ENCODE measurements at places on chromosomes 16 and 17.

DNA sequence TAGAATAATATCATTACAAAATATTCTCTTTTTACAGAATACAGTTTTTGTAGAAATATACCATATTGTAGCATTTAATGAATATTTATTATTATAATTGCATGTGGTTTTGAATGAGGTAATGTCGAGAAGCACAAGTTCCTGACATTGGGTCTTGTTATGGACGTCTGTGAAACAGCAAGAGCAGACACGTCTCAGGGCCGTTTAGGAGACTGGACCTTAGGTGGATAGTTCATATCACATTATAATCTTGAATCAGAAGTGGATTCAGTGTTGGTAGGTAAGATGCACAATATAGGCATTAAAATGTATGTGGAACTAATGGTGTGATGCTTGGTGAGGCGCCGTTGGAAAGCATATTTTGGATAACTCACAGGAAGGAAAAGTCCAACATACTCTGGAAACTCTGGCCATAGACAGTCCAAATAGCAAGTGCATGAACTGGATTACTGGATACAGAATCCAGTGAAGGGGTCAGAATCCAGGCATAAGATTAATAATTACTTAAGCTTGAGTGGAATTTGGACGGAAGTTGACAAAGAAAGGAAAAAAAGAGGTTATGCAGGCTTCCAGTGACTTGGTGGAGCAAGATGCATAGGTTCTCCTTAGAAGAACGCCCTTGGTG is 17.2 kb downstream of the ABCA8 start:
- DNase-seq = no peak

DNA sequence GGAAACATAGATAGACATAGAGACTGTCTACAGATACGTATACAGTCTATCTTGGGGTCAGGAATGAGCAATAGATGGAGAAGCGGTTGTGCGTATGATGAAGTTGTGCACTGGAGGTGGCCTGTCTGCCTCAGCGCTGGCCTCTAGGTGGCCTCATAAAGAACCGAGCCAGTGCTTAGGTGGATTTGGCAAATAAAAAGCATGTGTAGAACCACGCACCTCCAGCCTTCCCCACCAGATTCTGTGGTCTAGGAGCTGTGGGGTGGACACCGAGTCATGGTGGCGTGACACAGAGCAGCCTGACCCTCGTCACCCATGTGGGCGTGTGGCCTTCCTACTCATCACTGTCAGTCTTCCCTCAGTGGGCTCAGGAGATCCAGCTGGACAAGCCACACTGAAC is 34.0 kb downstream of the PGS1 start:
- DNase-seq = peak; percentile 27

DNA sequence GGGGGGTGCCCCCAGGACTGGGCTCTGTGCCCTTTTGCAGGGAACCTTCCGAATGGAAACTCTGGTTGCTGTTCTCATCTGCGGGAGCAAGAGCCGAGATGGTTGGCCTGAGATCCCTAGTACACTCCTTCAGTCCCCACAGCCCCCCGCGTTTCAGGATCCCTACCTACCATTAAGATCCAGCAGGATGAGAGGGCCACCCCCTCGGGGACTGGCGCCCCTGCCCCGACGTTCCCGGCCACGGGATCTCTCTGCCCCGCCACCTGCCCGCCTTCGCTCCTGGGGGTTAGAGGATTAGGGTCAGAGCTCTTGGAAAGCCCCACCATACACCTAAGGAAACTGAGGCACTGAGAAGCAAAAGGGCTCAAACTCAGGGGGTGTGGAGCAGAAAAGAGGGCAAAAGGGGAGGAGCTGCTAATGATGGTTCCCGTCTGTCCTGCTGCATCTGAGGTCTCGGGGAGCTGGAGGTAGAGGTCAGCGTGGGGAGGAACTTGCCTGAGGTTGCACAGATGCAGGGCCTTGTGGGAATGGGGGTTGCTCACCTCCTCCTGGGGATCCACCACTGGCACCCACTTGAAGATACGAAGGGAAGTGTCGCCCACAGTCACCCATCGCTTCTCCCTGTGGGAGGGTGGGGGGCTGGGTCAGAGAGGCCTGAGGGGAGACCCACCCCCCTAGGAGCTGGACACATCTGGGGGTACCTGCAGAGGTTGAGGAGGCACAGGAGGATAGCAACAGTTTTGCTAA is 1.0 kb downstream of the BCL7C start:
- no peak for DNase-seq

DNA sequence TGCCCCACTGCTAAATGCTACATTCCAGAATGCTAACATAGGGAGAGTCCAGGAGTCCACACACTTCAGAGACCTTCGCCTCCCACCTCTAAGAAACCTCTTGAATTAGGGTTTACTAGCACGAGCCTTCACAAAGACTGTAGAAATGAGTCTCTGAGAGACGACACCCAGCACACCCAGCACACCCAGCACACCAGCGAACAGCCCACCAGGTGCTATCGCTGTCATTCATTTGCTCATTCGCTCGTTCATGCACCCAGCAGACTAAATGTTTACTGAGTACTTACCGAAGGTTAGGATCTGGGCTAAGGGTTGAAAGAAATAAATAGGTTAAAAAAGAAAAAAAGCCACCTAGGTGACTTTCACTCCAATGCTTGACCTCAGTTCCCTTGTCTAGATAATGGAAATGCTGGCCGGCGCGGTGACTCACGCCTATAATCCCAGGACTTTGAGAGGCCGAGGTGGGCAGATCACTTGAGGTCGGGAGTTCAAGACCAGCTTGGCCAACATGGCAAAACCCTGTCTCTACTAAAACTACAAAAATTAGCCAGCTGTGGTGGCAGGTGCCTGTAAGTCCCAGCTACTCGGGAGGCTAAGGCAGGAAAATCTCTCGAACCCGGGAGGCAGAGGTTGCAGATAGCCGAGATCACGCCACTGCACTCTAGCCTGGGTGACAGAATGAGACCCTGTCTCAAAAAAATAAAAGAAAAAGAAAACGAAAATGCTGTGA is 100.8 kb downstream of the ADCY9 start:
- DNase-seq = peak; percentile 2

GRCh38 chr17:57926723-57927047 is 28.5 kb downstream of the CUEDC1 start:
- DNase-seq = no peak

DNA sequence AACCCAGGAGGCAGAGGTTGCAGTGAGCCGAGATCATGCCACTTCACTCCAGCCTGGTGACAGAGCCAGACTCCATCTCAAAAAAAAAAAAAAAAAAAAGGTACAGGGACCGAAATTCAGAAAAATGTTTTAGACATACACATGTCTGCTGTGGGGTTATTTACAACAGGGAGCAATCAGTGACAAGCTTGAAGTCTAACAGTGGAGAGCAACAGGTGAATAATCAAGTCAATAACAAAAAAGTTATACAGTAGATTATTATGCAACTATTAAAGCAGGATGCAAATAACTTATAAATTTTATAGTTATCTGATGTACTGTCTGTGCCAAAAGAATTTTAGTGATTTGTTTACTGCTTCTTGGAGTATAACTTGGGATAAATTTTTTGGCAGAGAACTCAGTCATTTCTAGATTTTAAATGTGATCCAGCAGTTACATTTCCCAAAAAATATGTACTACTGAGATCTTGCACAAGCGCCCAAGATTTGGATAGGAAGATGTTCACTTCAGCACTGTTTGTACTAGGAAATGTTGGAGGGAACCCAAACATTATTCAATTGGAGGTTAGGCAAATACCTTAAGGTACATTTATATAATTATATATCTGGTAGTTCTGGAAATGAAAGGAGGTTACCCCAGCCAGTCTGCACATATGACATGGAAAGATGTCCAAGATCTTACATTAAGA is 34.1 kb downstream of the EEF2K start:
- no peak for DNase-seq

DNA sequence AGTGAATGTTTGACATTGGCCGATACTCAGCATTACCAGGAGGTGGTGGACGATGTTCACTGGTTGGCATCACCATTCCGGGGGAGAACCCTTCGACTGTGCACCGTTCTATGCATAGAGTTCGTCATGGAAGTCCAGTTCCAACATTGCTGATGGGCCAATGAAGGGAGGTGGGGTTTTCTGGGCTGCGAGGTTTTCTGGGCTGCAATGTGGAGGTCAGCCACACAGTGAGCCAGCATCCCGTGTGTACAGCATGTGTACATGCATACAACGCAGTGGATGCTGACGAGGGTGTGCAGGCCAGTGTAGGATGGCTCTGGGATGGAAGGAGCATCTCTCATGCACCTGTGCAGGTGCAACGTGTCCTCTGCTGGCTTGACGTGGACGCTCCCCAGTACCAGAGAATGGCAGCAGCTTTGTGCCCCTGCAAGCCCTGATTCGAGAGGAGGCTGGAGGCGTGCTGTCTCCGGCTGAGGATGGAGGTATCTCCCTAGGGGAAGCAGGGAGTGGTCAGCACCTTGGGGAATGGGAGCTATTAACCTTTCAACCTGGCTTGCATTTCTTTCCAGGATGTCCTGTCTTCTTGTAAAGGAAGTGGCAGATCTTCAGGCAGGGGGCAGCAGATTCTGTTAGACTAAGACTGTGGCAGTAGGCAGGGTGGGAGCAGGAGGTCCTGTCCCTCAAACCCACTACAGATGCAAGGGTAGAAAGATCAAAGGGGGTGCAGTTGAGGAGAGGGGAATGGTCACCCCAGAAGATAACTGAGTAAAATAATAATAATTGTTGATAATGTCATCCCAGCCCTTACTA is 98.2 kb downstream of the CYLD start:
- no peak for DNase-seq

DNA sequence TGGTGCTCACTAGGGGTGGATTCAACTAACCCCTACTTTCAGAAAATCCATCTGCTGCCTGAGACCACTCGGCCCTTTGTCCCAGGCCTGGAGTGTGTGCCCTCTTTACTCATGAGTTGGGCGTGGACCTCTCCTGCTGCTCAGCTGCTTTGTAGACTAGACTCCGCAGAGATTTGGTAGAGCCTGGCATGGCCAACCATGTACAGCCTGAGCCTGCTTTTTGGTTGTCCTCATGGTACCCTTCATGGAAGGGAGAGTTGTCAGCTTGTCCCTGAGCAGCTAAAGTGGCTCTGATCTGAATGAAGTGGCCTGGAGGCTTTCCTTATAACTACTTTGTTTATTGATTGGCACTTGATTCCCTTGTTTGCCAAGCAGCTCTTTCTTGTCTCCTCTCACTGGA is 1.5 kb downstream of the EDC4 start:
- DNase-seq = no peak

GRCh38 chr17:80847496-80848230 is 144.0 kb upstream of the CHMP6 start:
- no peak for DNase-seq

DNA sequence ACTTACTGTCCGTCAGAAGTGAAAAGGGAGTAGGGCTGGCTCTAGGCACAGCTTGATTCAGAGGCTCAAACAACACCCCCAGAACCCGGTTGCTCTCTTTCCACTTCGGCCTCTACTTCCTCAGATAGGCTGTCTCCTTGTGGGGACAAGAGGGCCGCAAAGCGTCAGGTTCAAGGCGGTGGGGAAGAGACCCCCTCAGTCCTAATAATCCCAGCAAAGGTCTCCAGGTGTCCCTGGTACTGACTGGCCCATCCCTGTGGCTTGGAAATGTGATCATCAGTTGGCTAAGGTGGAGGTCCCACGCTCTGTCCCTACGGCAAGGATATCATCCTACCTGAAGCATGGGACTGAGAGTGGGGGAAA is 26.0 kb downstream of the NGFR start:
- no peak for DNase-seq

- DNase-seq = no peak
Measured at GRCh38 chr17:66637491-66637890, 197.4 kb upstream of the CACNG5 start.

DNA sequence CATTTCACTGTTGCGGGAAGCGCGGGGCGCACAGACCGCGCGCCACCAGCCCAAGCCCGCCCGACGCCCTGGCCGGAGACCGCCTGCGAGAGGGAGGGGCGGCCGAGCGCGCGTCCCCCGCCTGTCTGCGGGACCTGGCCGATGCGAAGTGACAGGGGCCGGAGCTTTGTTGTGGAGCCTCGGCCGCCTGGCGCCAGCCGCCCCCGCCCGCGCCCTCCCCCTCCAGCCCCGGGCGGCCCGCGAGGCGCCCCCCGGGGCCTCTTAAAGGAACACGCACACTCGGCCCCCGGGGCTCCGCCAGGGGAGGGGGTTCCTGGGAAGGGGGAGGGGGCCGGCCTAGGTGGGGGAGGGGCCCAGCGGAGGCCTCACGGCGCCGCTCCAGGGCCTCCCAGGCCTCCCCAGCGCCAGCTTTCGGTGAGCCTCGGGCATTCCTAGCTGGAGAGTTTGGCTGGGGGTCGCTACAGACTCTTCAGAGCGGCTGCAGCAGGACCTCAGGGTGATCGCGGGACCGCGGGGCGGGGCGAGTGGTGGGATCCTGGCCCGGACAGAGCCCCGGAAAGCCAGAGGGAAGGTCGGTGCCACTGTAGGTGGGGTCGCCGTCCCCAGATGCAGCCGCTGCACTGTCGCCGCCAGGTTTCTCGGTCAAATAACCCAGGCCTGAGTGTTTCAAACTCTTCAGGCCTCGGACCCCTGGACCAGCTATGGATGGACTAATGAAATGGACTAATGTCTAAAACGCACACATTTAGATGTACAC is 2.4 kb upstream of the TBX2 start:
- no peak for DNase-seq

DNA sequence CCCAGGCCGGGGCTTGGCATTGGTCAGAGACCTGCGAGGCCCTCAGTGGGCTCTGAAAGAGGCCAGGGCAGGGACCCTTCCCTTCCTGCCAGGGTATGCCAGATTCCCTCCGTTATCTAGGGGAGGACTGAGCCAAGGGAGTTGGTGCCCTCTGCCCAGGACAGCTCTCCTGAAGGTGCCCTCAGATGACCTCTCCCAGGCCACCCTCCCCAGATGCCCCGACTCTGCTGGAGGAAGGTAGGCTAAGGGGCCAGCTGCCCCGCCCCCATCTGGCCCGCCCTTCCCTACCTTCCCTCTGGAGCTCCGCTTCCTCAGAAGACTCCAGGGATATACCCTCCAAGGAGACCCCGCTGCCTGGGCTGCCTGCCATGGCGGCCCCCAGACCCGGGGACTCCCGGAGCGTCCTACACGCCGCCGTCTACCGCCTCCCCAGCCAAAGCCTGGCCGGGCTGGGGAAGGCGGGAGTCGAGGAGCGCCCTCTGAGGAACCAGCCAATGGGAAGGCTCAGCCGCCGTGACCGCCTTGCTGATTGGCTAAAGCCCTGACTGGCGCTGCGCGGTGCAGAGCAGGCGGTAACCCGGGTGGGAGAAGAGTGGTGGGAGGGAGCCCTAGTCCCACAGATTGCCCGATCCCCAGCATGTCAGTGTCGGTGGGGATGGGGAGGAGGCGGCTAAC is 7.0 kb downstream of the MPP2 start:
- DNase-seq = peak; percentile 62

- no peak for DNase-seq
Measured at GRCh38 chr16:14509055-14509454, 121.0 kb downstream of the PARN start.

GRCh38 chr17:81192386-81193050 is 26.5 kb upstream of the AATK start:
- DNase-seq = peak; percentile 59

GRCh38 chr16:11034481-11034931 is 90.1 kb downstream of the CLEC16A start:
- no peak for DNase-seq

- peak; percentile 83 for DNase-seq
Measured at GRCh38 chr16:67428146-67428731, 2.7 kb upstream of the HSD11B2 start.
